ENCODE measurements at places on chromosomes 3 and 15.
A peak's percentile ranks its signal among the peaks of the same experiment; 100 is the strongest.

- DNase-seq = no peak
Observed at GRCh38 chr3:156102267-156102931, 18.0 kb upstream of the KCNAB1 start.

GRCh38 chr3:9690451-9691450 is 12.9 kb upstream of the CPNE9 start:
- DNase-seq = no peak

- no peak for DNase-seq
Observed at GRCh38 chr3:177519588-177519987, 322.3 kb upstream of the TBL1XR1 start.

- no peak for DNase-seq
Observed at GRCh38 chr3:100893590-100893989, 99.6 kb downstream of the ABI3BP start.

GRCh38 chr3:178353006-178353694 is 183.1 kb upstream of the KCNMB2 start:
- DNase-seq = no peak

DNA sequence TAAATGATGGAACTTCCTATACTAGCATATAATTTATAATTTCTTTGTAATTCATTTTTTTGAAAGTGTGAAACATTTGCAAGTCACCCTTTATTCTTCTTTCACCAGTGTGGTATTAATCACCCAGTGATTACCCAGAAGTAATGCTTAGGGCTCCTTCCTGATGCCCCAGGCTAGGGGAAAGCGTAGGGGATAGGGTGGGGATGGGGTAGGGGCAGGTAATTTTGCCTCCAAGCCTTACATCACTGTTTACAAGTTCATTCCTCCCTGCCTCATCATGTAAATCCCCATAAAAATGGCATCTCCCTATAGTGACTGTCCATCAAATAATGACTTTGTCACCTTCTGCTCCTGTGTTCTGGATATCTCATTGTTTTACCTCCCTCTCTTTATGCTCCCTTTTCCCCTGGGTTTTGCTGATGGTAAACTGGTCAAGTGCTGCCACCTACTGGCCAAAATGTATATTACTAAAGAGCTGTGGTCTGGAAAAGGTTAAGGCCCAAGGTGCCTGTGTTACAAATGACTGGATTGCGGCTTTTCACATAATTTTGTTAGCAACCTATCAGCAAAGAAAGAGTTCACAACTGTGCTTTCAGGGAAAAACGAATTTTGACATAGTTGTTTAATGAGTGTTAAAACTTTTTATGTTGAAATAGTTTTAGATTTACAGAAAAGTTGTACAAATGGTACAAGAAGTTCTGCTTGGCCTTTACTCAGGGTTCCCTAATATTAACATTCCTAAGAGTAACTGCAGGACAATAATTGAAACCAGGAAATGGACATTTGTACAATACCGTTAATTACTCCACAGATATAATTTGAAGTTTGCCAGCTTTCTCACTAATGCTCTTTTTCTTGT is 54.7 kb downstream of the ONECUT1 start:
- peak; percentile 84 for DNase-seq

GRCh38 chr3:138778643-138779042 is 56.1 kb downstream of the PIK3CB start:
- DNase-seq = no peak

DNA sequence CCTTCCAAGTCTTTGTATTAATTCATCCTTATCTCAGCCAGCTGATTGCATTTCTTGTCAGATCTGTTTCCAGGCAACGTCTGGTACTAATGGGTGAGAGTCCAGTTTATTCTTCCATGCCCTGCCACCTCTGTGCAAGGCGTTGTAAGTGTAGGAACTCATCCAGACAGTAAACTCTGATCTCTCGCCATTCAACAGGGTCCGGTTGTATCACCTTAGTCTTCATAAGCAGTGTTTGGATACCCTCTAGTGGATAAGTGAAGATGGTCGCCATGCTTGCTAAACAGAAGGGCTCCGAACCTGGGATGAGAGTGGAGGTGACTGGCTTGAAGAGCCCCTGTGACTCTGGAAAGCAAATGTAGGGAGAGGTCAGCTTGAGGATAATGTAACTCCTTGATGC is 51.6 kb upstream of the CMTM7 start:
- DNase-seq = peak; percentile 58

DNA sequence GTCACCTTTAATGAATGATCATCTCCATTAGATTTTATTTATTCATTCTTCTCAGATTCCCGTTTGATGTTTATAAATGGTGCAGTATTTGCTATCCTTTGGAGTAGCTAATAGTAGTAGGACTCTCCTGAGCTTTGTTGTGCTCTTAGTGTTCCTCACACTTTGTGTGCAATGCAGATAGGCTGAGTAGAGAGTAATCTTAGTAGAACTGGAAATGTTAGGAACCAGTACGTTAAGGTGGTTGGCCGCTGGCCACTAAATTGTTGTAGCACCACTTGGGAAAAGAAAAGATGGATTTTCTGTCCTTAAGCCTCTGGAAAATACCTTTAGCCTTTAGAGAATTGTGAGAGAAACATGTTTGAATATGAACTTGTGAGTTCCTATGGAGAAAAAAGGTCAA is 19.9 kb upstream of the EBLN2 start:
- DNase-seq = no peak

DNA sequence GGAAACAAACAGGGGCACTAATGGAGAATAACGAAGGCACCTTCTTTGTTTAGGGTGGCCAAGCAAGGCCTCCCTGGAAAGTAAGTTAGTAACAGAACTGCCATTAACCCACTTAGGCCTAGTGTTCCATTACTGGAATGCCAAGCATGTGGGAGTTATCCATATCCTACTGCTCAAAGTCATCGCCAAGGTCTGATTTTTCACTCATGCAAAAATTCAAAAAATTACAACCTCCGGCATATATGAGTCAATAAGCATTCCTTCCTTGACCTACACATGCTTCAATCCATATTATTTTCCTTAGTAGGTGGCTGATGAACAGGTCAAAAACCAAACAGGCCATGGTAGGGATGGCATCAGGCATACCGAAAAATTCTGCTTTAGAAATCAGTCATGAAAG is 1097.2 kb downstream of the FHIT start:
- no peak for DNase-seq

GRCh38 chr3:168117853-168118313 is 22.2 kb upstream of the GOLIM4 start:
- DNase-seq = no peak

- DNase-seq = no peak
Observed at GRCh38 chr3:8317661-8318649, 183.7 kb upstream of the LMCD1 start.

DNA sequence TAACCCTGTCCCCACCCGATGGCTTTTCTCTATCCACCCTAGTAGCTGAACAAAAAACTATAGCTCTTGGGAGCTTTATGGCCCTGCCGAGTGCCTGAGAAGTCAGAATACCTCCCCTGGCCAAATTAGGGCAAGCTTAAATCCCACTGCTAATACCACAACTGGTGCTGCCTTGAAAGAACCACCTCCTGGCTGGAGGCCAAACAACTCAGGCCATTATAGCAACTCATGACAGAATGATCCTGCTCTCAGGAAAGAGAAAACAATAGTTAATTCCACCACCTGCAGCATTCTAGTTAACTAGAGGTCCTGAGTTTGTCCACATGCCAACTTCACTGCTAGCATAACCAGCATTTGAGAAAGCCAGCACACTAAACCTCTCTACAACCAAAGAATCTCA is 123.2 kb downstream of the RTP4 start:
- DNase-seq = no peak

GRCh38 chr3:122921791-122922651 is 105.5 kb downstream of the SEMA5B start:
- no peak for DNase-seq

DNA sequence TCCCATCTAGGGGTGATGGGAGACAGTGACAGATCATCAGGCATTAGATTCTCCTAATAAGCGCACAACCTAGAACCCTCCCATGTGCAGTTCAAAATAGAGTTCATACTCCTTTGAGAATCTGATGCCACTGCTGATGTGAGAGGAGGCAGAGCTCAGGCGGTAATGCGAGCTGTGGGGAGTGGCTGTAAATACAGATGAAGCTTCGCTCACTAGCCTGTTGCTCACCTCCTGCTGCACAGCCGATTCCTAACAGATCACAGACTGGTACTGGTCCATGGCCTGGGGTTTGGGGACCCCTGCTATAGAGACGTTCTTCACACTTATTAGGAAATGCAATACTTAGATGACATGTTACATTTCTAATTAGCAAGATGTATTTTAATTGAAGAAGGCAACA is 154.4 kb downstream of the CBLB start:
- no peak for DNase-seq

- DNase-seq = no peak
Observed at GRCh38 chr15:44215594-44215993, 20.5 kb upstream of the FRMD5 start.

DNA sequence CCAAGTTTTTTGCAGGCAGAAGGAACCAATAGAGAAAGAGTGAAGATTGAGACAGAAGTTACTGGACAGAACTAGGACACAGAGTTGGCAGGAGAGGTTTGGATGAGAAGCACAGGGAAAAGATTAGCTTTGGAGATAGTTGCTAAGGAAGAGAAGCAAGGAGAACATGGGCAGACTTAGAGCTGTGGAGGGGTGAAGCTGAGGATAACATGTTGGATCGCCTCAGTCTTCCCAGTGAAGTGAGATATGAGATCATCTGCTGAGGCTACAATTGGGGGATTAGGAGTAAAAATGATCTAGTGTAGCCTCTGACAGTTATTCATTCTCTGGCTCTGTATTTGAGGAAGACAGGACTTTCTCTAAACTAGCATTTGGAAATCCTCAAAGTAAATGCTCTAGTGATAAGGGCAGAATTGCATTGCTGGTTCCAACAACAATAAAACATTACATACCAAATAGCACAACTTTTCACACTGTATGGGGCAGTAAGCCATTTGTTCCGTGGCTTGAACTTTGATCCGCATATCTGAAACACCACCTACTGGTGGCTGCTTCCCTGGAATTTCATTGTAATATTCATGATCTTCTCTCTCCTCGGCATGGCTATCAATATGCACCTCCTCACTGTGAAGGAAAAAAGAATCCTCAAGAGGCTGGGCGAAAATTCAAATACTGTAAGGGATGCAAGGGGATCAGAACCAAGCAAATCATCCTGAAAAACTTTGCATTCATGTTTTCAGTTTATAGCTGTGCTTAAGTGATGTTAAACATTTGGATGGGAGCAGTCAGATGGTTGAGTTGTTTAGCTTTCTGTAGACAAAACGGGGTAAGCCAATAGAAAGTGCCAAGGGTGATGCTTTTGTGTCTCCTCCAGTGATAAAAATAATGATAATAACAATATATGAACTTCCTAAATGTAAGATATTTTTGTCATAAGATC is 22.2 kb upstream of the EID1 start:
- DNase-seq = no peak

GRCh38 chr3:72099326-72100079 is 314.6 kb upstream of the PROK2 start:
- no peak for DNase-seq

- no peak for DNase-seq
Observed at GRCh38 chr3:73449774-73450173, 175.0 kb downstream of the PDZRN3 start.

GRCh38 chr3:49339941-49340800 is at the start of gene USP4:
USP4 (minus strand) TSS chr3:49340053; CDS start chr3:49340024, 29 bp downstream.
- peak; percentile 95 for DNase-seq

DNA sequence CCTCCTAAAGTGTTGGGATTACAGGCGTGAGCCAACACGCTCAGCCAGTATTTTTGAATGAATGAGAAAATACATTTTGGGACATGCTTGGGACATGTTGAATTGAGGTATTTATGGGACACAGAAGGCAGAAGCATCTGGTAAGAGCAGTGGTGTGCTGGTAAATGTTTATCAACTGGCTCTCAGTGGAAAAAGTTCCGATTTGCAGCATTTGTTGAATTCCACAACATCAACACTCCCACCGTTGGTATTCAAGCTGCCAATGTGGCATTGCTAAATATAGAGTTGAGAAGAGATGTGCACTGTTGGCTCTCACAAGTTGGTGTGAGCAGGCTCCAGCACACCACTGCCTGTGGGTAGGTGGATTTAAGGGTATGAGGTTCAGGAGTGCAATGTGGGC is 35.8 kb upstream of the LRRFIP2 start:
- DNase-seq = no peak

DNA sequence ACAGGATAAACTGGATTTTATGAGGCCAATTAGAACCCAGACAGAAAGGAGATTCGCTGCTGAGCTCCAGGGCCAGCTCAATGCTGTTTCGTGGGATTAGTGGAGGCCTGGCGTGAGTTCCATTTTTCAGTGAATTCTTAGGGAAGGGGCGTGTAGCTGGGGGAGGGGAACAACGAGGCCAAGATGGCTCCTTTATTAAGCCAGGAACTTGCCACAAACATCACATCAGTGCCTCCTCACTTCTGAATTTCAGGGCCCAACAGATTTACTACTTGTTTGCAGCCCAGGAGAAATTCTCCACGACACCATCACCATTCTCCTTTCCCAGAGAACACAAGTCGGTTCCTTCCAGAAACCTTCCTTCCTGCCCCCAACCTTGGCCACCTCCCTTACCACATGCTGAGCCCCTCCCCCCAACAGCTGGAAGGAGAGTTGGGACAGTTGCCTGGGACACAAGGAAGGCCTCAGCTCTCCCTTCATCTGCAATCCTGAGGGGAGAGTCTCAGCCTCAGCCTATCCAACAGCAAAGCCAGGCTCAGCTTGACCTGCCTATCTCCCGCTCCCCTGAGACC is 5.8 kb downstream of the IGDCC4 start:
- no peak for DNase-seq

GRCh38 chr3:174169736-174170135 is 689.4 kb upstream of the NAALADL2 start:
- DNase-seq = no peak

- DNase-seq = peak; percentile 68
Observed at GRCh38 chr3:39126532-39127071, 19.1 kb downstream of the TTC21A start.

DNA sequence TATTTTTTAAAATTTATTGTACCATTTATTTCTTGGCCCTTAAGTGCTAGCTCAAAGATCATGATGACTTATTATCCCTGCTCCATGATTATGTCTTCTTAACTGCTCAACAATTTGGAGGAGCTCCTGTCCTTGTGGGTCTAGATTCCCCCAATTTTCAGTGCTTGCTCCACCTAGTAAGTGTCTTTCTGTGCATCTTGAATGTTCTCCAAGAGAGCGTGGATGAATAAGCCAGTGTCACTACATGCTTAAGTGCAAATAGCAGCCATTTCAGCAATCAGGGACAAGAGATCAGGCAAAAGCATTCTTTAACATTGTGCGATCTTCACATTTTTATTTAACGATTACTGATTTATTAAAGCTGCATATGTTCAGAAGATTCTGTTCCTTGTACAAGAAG is 99.4 kb downstream of the ALCAM start:
- DNase-seq = no peak

- no peak for DNase-seq
Observed at GRCh38 chr3:63975723-63976122, 47.6 kb downstream of the PSMD6 start.

DNA sequence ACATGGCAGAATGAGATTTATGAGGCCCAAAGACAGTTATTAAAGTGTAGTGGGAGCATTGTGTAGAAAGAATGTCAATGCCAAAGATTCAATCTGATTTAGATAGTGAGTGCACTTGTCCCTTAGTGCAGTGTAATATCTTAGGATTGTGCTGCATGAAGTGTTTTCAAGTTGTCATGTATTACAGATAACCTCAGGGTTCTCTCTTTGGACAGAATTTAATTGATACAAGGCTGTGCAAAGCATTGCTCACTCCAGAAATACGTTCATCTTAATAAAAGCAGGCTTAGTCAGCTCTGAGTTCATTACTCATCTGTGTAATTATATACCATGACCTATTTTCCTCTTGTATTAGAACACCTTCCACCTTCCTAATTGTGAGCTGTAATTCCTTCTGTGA is 16.0 kb upstream of the GPR171 start:
- DNase-seq = no peak

- no peak for DNase-seq
Observed at GRCh38 chr15:60162251-60162967, 158.3 kb downstream of the FOXB1 start.
